Activated naive CD4-positive, alpha-beta T cell treated with anti-CD3 and anti-CD28 coated beads, Interleukin-2, amount 50 U/mL, for 72 hours (primary cell): ENCODE measurements at places on chromosomes 3 and 15. TPM values are rescaled to one million over a fixed set of nuclear protein-coding genes. Genes with fewer than 3 reads are reported as not detected.

SLC2A2 gene
- not detected for total RNA-seq

CPN2 gene
- not detected for total RNA-seq

GRCh38 chr15:63797901-63798300 lies 35.8 kb downstream of the HERC1 start:
- no peak for DNase-seq

GRCh38 chr3:71589132-71589531 lies 5.6 kb upstream of the FOXP1 start:
- DNase-seq = no peak
